ENCODE measurements at places on chromosomes 1 and 21.
A peak's percentile ranks its signal among the peaks of the same experiment; 100 is the strongest.

GRCh38 chr1:60913039-60913438, 169.3 kb upstream of the NFIA start:
- DNase-seq = no peak

DNA sequence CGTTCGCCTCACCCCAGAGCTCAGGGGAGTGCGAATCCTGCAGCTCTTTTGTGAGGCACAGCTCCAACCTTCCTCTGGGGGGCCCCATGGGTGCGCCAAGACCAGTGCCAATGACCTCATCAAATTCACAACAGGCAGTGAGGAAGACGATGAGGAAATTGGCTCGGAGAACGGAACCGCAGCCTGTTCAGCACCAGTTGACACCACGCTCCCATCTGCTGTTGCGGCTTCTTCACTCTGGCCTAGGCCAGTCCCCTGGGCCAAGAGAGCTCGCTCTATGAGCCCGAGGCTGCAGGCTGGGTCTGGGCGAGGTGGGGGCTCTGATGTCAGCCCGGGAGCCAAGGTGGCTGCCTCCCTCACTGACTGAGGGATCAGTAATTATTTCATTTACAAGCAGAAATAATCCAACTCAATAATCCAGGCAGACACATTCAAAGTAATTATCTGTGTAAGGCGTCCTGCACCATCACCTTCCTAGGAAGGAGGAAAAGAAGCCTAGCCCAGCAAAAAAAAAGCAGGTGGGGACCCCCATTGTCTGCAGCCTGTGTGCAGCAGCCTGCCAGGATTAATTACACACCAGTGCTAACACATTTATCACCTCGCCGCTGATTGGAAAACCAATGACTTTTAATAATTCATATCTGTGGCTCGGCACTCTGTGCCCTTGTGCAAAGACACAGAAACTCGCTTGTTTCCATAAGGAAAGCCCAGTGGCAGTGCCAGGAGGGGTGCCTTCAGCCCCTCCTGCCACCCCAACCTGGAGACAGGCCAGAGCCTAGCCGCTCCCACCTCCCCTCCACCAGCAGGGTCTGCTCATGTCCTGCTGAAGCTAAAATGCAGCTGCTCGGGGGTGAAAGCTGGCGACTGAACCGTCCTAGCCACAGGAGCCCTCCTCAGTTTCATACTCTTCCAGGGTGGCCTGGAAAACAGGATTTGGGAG, 1.9 kb downstream of the PLEKHA6 start:
- no peak for DNase-seq

DNA sequence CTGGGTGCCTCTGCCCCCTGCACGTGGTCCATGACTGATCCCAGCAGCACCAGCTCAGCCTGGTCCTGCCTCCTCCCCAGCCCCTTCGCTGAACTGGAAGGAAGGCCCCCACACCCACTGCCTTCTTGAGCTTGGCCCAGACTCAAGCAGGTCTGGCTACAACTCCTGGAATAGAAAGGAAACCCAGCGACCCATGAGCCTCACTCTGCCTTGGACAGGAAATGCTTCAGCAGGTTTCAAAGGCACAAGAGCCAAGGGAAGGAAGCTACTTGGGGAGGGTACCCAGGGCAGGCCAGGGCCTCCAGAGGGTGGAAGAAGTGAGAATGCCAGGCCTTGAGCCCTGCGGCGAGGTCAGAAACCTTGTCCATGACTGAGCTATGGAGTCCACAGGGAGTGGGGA, 35.9 kb upstream of the RD3 start:
- no peak for DNase-seq

GRCh38 chr1:22406722-22407495, 44.7 kb upstream of the ZBTB40 start:
- DNase-seq = no peak

DNA sequence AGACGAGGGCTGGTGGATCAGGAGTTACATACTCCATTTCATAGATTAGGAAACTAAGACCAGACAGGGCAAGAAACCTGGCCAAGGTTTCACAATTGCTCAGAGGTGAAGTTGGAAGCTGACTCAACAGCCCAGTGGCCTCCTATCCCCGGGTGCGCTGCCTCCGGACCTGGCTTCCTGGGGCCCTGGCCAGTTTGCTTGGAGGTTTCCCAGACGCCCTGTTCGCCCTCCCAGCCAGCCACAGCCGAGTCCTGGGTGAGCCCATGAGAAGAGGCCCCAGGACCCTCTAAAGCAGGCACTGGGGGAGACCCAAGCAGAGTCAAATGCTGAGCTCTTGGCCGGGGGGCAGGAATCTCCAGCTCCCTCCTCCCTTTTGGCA, 180.1 kb downstream of the ZBTB18 start:
- no peak for DNase-seq

DNA sequence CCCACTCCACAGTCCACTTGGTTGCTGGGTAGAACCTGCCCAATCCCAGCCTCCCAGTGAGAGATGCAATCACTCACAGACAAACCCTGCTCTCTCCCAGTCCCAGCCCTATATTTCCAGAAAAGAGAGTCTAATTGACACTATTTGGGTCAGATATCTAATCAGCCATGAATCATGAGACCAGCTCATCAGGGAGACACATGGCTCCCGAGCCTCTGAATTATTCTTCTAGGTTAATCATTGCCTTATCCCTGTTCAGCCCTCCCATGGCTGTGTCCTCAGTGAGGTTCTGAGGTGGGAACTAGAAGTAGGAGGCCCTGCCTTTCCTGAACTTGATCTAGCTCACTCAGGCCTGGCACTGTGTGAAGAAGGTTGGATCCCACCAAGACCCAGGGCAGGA, 49.9 kb upstream of the ZC3H12A start:
- no peak for DNase-seq

DNA sequence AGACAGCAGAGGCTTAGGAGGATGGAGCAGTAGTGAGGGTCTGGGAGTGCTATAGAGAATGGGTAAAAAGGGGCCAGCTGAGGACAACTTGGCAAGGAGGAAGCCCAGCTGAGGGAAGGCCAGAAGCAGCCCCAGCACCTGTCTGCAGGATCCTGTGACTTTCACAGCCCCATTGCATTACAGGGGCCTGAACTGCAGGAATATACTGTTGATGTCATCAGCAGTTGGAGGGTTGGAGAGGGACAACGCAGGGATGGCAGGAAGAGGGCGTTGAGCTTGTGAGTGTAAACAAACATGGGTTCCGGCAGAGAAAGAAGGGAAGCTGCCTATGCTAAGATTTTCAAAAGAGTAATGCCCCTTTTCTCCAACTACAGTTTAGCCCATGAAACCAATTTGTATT, 628.5 kb downstream of the SMYD3 start:
- no peak for DNase-seq

GRCh38 chr1:55600242-55600641, 385.1 kb upstream of the USP24 start:
- DNase-seq = no peak

- no peak for DNase-seq
These were observed 5.1 kb downstream of the ABCG1 start for GRCh38 chr21:42223826-42224575.

- DNase-seq = no peak
These were observed 268.5 kb downstream of the BRINP2 start for GRCh38 chr1:177439301-177439700.

DNA sequence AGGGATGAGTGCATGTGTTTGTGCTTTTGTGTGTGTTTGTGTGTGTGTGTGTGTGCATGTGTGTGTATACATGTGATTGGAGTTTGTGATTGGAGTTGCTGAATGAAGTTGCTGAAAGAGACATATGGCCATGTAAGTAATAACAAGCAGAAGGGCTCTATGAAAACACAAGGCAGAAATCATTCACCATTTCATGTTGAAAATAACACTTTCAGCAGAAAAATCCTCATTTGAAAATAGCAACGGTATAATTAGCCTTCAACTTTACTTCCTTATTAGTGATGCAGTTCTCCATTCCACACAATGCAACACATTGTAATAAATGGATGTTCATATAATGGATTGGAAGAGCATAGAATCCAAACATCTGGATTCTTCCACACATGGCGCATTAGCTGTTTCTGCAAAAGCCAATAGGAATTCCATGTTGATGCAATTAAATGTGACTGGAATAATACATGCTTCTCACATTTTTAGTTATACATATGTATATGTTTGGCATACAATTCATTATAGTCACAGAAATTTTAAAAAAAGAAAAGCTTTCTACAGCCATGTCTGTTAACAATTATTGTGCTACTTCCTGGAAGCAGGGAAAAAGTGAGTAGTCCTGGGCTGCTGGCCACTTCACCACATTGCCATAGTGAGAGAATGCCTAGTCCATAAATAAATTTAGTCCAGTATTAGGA, 538.0 kb downstream of the LTN1 start:
- DNase-seq = no peak

- DNase-seq = no peak
These were observed 34.5 kb downstream of the EPHA10 start for GRCh38 chr1:37730376-37730775.

GRCh38 chr1:23585321-23586022, 26.2 kb upstream of the ID3 start:
- peak; percentile 79 for DNase-seq

DNA sequence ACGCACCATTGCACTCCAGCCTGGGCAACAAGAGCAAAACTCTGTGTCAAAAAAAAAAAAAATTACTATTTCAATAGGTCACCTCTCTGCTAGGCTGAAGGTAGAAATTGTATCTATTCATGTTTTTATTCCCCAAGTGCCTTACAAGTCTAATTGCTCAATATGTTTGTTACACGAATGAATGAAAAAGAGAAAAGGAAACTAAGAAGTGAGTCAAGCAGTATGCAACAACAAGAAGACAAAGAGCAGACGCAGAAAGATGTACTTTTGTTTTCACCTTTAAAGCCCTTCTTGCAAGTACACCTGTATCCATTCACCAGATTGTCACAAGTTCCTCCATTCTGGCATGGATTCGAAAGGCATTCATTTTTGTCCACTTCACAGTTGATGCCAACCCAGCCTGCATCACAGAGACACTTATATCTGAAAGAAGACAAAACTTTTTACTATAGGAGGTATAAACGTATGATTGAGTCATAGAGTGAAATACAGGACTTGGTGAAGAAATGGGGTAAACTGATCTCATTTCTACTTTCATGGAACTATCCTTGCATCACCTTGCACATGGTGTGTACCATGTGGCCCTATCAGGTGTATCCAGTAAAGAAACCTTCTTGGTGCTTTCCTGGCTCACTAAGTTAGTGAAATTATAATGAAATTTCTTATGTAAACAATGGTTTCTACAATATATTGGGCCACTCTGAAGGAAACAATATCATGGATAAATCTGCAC, 57.1 kb upstream of the ADAM30 start:
- DNase-seq = no peak

GRCh38 chr1:79215311-79215710, 208.8 kb upstream of the ADGRL4 start:
- no peak for DNase-seq

DNA sequence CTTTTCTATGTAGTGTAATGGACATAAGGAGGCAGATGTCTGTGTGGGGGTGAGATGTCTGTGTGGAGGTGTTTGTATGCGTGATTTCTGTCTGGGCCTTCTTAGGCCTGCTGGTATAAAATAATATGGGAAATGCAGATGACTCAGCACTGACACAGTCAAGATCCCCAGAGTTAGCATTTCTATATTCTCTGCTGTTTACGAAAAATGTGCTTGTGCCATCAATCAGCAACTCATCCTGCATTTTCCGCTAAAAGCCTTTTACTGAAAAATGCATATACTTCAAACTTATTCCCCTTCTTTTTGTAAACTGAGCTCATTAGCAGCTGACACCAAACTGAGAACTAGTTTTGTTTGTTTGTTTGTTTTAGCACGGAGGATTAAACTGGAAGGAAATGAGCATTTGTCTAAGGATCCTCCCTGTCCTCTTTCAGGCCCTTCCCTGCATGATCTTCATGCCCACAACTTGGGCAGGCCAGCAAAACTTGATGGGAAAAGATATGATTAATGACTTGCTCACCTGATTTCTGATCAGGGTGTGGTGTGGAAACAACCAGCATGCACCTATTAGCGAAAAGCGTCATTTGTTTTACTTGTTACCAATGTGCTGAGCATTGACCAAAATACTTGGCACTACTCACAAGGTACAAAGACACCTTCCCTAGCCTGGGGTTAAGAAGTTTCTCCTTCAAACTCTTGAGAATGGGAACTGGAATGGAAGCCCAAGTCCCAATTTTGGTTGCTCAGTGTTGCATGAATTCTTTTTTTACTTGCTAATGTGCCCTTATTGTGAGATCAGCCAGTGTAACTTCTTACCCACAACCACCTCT, 77.4 kb downstream of the NDUFS5 start:
- peak; percentile 70 for DNase-seq

DNA sequence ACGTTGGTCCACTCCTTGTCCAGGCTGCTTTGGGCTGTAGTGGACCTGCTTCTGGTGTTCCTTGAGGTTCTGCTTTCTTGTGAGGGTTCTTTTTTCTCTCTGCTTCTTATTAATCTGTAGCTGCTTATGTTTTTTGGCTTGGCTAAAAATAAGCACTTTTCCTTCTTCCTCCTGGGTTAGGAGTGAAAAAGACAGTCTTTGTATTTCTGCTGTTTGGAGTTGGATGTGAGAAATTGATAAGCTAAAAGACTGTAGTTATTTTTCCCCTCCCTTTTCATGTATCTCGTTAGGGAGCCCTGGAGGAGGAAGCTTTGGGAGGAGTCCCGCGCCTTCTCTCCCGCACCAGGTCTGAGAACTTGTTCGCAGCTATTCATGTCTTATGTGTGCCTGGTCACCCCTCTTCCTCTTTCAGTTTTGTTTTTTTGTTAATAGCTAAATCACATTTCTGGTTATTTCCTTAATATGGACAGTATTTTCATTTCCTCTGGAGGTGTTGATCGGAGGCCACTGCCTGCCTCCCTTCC, 79.0 kb downstream of the GALNT2 start:
- DNase-seq = no peak

Data from A172 (cell line).